ENCODE measurements at places on chromosomes 2 and 18.

DNA sequence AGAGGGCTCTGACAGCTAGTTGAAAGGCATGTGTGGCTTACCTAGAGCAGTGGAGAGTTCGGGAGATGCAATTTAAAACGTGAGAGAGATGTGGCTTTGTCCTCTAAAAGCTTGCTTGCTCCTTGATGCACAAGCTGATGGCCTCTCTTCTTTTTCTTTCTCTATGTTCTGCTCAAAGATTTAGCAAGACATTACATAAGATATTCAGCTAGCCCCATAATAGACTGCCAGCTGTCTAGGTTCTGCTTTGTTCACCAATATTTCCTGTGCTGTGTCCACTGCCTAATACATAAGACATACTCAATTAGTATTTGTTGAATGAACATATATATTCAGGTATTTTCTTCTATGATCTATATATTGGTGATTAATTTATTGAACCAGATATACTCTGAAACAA is 31.1 kb downstream of the SPATS2L start:
- DNase-seq, result no peak

- no peak for DNase-seq
Measured at GRCh38 chr2:238863231-238863630, 15.3 kb downstream of the TWIST2 start.

- DNase-seq, result no peak
Measured at GRCh38 chr2:45184606-45185005, 175.4 kb upstream of the SIX2 start.

GRCh38 chr2:127049927-127050802 is 56.8 kb downstream of the BIN1 start:
- peak; percentile 2 for DNase-seq

- no peak for DNase-seq
Measured at GRCh38 chr2:189502714-189503113, 61.4 kb downstream of the WDR75 start.

All from NCI-H2081 treated with DMSO at 0.1 percent for 48 hours (cell line).